ENCODE measurements at places on chromosomes 13 and 19. TPM values are rescaled to one million over a fixed set of nuclear protein-coding genes. Genes with fewer than 3 reads are reported as not detected.

BBC3 gene
- total RNA-seq: 27.9 TPM

B3GNT3 gene
- not detected for total RNA-seq

MYO9B gene
- 93.3 TPM for total RNA-seq

ATP8A2 gene
- total RNA-seq: 1.1 TPM

ZIK1 gene
- total RNA-seq: 6.8 TPM

PDX1 gene
- not detected for total RNA-seq

ZIC2 gene
- total RNA-seq: 196 TPM

MPND gene
- total RNA-seq: 14.2 TPM

CILP2 gene
- total RNA-seq: 0.63 TPM

CYP4F12 gene
- total RNA-seq: not detected

MAP4K1 gene
- 3.1 TPM for total RNA-seq

TTYH1 gene
- total RNA-seq: not detected

NLRP12 gene
- total RNA-seq: not detected

GRCh38 chr19:5615756-5616327 lies 6.7 kb downstream of the SAFB2 start:
- no peak for DNase-seq

DNA sequence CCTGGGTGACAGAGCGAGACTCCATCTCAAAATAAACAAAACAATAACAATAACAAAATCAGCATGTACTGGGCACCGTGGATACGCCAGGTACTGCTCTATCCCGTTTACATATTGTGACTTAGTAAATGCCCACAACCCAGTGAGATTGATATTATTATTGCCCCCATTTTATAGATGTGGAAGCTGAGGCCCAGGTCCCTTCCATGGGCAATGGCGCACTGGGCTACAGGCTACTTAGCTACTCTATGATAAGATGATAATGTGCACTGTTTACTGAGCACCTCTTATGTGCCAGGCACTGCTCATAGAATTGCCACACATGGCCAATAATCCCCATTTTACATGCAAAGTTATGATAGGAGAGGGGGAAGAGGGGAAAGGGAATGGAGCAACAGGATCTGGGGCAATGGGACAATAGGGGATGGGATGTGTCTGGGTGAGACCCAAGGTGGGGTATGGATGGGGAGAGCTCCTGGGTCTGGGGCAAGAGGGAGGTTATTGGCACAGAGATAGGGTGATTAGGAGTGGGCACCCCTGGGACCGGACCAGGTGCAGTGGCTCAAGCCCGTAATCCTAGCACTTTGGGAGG lies 5.4 kb downstream of the KCNN4 start:
- DNase-seq: no peak

- peak; percentile 97 for DNase-seq
Observed at GRCh38 chr19:1275260-1275975, at the start of gene FAM174C. Gene FAM174C (plus strand): TSS chr19:1275530. CDS start chr19:1275550, 20 bp downstream.

DNA sequence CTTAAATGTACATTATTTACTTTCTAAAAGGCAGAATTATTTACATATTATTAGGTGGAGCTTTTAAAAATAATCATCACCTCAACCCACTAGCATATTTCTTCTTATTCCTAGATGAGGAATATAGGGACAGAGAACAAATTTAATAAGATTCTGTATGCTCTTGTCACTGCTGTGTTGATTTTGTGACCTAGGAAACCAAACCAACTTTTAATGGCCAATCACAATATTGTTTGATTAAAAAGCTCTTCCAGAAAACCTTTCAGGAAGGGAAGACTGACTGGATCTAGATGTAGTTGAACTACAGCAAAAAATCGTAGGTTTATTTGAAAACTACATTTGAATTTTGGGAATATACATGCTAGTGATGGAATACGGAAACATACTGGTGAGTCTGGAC lies 91.8 kb upstream of the RAP2A start:
- DNase-seq: no peak

- DNase-seq: no peak
Observed at GRCh38 chr19:33493401-33494275, 28.0 kb downstream of the PEPD start.

DNA sequence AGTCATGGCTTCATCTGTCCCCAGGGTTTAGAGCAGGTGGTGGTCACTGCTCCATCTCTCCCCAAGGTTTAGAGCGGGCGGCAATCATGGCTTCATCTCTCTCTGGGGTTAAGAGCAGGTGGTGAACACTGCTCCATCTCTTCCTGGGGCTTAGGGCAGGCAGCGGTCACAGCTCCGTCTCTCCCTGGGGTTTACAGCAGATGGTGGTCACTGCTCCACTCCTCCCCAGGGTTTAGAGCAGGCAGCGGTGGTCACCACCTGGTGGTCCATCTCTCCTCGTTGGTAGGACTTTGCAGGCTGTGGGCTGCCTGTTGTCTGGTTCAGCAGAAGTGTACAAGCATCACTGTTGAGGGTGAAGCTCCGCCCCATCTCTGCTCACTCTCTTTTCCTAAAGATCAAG lies 52.8 kb upstream of the ARHGEF7 start:
- DNase-seq: peak; percentile 34

- no peak for DNase-seq
Observed at GRCh38 chr13:91664039-91664438, 265.6 kb downstream of the GPC5 start.

DNA sequence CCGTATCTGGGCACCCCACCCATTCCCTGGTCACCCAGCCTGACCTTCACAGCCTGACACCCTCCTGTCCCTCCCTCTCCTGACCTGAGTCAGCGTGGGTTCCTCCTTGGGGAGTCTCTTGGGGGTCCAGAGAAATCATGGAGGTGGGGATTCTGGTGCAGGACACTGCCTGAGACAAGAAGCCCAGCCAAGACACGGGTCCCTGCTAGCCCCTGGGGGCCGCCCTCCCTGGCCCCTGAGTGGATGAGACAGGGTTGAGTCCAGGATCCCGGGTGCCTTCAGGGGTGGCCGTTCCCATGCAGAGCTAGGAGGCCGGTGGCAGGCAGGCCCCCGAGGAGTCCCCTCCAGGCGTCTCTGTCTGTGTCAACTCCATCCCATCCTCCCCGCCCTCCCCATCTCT lies 1.6 kb downstream of the MAP2K7 start:
- no peak for DNase-seq

- DNase-seq: no peak
Observed at GRCh38 chr13:98752467-98753290, at the start of gene SLC15A1. Gene SLC15A1 (minus strand): TSS chr13:98752672. CDS start chr13:98752598, 74 bp downstream.

DNA sequence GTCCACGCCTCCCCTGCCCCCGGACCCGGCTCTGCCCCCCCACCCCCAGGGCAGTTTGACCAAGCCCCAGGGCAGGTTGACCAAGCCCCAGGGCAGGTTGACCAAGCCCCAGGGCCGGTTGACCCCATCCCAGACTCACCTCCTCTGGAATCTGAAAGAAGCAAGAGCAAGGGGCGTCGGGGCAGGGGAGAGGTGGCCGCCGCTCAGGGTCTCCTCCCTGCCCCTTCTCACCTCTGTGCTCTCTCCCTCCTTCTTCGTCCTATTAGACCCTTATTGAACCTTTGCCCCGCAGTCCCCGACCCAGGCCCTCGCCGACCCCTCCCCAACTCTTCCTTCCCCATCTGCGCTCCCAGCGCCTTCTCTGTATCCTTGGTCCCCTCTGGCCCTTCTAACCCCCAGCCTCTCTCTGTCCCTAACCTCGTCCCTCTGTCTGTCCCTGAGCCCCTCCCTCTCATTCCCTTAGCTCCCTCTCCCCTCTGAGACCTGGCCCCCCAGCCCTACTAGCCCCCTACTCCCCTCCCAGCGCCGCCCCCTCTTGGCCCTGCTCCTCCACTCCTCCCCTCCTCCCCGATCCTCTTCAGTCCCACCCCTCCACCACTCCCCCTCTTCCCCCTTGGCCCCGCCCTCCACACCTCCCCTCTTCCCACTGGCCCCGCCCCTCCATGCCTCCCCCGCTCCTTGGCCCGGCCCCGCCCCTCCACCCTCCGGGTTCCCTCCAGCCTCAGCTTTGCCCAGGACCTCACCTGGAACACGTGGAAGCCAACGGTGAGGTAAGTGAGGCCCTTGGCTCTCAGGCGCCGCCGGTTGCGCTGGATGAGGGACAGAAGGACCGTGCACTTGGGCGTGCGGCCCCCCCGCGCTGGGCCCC lies 7.6 kb downstream of the CAPN12 start:
- no peak for DNase-seq

DNA sequence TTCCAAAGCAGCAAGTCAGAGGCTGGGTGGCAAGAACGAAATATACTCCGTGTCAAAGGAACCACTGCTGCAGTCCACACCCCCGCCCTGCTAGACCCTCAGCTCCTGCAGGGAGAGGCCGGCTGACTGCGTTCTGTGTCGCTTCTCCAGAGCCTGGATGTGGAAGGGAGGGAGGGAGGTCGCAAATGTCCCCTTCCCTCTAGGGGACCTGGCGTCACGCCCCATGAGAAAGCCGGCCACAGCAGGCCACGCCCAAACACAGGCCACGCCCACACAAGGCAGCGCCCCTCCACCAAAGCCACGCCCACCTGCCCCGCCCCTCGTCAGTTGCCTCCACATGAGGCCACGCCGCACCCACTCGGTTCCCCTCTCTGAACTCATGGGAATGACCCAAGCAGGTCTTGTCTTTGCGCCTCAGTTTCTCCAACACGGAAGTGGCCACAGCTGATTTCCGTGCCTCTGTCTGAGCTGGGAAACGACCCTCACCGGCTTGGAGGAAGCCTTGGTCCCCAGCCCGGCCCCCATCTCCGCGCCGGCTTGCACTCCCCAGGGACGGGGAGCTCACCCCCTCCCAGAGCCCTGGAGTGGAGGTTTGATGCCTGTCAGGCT lies 38.4 kb upstream of the TCF3 start:
- DNase-seq: no peak

GRCh38 chr13:59879281-59879680 lies 284.4 kb downstream of the DIAPH3 start:
- no peak for DNase-seq

GRCh38 chr19:28960986-28961705 lies 251.8 kb downstream of the UQCRFS1 start:
- no peak for DNase-seq

- no peak for DNase-seq
Observed at GRCh38 chr19:15986701-15987100, 37.9 kb downstream of the OR10H4 start.

DNA sequence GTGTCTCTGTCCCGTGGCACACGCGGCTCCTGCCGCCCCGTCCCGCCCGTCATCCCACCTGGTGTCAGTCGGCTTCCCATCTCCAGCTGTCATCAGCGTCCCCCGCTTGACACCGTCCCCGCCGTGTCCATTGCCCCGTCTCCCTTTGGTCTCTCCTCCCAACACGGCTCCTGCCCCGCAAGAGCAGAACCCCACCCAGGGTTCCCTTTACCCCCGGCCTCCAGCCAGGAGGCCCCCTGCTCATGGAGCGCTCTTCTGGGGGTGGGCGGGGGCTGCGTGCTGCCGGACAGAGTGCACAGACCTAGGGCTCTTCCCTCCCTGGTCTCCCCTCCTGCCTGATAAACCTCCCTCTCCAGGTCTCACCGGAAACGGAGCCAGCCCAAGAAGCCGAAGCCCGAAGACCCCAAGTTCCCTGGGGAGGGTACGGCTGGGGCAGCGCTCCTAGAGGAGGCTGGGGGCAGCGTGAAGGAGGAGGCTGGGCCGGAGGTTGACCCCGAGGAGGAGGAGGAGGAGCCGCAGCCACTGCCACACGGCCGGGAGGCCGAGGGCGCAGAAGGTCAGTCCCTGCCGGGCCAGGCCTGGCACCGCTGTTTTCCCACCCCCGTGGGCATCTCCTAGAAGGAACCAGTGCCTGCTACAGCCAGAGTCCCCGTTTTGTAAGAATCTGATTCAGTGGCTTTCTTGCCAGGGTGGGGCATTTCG lies 150.5 kb downstream of the KDM4B start:
- no peak for DNase-seq

DNA sequence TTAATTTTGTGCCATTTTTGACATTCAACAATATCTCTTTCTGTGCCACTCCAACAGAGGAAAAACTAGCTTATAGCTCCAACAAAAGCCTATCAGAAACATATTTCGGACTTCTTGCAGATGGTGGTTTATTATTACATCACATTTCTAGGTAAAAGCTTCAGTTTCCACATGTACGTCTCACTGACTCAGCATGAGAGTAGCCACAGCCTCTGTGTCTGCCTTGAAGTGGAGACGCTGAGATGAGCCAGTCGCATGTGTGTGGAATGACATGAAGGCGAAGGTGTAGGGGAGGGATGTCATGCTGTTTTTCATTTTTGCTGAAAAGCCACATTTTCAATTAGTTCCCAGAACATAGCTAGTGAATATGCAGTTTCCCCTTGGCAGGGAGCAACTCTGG lies 598.6 kb downstream of the EFNB2 start:
- no peak for DNase-seq

DNA sequence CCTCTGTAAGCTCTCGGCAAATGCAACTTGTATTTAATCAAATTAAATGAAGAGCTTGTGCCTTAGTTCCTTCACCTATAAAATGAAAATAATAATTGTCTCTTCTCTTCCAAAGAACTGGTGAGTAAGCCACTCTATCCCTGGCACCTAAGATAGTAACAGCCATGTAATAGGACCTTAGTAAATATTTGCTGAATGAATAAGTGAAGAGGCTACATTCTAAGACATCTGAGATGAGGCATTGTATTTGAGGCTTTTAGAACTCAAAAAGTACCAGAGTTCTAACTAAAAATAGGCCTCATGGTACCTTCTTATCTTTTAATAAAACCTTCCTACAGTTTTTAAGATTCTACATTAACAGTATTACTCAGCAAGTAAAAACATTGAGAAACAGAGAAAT lies 17.3 kb upstream of the DCLK1 start:
- DNase-seq: no peak

GRCh38 chr19:13588957-13589833 lies 82.9 kb upstream of the CACNA1A start:
- peak; percentile 94 for DNase-seq

GRCh38 chr13:100039740-100040139 lies 49.2 kb upstream of the PCCA start:
- no peak for DNase-seq

DNA sequence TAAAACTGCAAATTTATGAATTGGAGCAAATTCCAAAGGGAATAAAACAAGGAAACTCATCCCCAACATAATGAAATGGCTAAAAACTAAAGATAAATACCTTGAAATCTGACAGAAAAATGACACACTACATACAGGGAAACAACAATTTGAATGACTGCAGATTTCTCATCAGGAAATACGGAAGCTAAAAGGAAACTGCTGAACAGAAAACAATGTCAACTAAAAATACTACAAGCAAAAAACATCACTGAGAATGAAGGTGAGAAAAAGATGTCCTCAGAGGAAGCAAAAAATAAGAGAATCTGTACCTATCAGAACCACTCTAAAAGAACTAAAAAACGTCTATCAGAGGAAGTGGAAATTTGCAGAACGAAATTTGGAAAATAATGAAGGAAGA lies 39.5 kb downstream of the ZSWIM9 start:
- DNase-seq: no peak

DNA sequence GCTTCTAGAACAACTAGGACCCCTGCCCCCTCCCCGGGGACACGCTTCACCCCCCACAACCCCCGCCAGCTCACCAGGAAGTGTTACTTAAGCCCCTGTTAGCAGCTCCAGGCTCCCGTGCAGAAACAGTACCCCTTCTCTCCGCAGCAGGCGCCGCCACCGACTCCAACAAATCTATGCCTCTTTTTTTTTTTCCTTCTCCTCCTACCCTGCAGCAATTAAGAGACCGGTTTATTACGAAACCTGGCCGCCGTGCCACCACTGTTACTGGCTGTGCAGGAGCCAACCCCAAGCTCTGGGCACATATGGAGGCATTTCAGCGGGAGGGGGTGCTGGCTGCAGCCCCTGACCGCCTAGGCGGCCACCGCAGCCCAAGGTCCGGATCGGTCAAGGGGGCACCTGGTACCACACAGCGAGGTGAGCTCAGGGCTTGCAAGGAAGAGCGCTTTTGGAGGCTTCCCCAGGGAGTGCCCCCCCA lies 2.4 kb downstream of the GADD45B start:
- DNase-seq: no peak
